CD4-positive, alpha-beta memory T cell (primary cell): ENCODE measurements at places on chromosomes 1 and 21. TPM values are rescaled to one million over a fixed set of nuclear protein-coding genes. Genes with fewer than 3 reads are reported as not detected.

The FCRL2 gene
- total RNA-seq, result not detected

GRCh38 chr1:55010887-55011217 lies 12.1 kb downstream of the BSND start:
- no peak overlapping the region for H3K27ac ChIP-seq
- no peaks in the 10 kb centered on the region for H3K4me1 ChIP-seq
- no peak for DNase-seq
- H3K27me3 ChIP-seq, result no peaks in the 10 kb centered on the region

DNA sequence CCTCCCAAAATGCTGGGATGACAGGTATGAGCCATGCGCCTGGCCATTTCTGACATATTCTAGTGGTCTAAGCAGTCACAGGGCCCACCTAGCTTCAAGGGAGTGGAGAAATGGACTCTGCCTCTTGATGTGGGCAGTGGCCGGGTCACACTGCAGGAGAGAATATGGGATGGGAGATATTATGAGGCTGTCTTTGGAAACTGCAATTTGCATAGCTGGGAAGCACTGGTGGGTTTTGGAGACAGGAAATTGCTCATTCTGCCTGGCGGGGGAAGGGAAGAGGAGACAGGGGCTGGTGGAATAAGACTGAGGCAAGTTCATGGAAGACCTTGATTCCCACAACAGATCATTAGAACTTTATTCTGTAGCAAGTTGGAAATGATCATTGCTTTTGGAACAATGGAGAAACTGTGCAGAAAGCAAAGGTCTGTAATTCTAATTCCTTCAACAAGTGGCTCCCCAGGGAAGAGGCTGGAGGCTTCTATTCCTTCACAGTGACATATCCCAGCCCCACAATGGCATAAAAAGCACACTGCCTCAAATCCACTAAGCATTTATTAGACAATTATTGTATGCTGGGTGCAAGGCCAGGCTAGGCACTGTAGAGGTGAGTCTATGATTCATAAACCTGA lies 10.5 kb downstream of the NCMAP start:
- no peaks in the 10 kb centered on the region for H3K36me3 ChIP-seq
- DNase-seq, result no peak
- no peaks in the 10 kb centered on the region for H3K27me3 ChIP-seq

The LCE1F gene
- not detected for total RNA-seq

GRCh38 chr1:230713915-230714764 lies at the start of gene AGT:
AGT (minus strand) TSS chr1:230714122; CDS start chr1:230710823, 3,299 bp downstream.
- H3K36me3 ChIP-seq, result no peaks in the 10 kb centered on the region
- no peak for DNase-seq
- H3K4me1 ChIP-seq, result no peaks in the 10 kb centered on the region
- H3K4me3 ChIP-seq, result no peak within 1 kb of the TSS
- H3K27me3 ChIP-seq, result no peaks in the 10 kb centered on the region
- H3K27ac ChIP-seq, result no peak within 1 kb of the TSS

DNA sequence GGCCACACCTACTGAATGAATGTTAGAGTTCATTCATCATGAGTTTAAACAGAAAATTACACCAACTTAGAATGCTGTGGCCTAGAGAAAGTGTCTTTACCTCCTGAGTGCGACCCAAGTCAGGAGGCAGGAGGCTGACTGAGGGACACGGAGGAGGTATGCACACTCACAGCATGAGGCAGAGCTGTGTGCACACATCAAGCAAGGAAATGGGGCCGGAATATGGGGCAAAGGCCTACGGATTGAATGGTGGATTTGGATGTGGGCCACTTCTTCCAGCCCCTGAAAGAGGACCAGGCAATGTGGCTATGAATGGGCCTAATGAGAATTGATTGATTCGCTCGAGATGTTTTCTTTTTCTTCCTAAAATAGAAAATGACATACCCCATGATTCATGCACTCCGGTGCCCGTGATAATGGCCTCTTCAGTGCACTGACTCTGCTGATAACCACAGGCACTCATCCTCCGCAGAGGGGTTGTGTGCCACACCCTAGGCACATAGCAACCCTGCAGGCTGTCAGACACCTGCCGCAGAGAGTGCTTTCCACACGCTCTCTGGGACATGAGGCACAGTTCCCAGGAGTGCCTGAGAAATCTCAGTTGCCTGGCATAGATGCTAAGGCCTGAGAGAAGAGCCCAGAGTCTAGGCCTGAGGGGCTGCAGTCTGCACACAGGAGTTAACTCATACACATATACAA lies 155.5 kb downstream of the GLUL start:
- no peak overlapping the region for H3K4me3 ChIP-seq
- no peak for DNase-seq
- H3K27me3 ChIP-seq, result no peaks in the 10 kb centered on the region
- H3K27ac ChIP-seq, result no peak overlapping the region
- no peaks in the 10 kb centered on the region for H3K36me3 ChIP-seq
- peaks cover 17% of the 10 kb centered on the region for H3K4me1 ChIP-seq

- H3K27me3 ChIP-seq, result no peaks in the 10 kb centered on the region
- DNase-seq, result no peak
- no peaks in the 10 kb centered on the region for H3K36me3 ChIP-seq
Observed at GRCh38 chr1:209218981-209219380, 364.5 kb upstream of the CAMK1G start.

The ZYG11B gene
- total RNA-seq, result 21.7 TPM

DNA sequence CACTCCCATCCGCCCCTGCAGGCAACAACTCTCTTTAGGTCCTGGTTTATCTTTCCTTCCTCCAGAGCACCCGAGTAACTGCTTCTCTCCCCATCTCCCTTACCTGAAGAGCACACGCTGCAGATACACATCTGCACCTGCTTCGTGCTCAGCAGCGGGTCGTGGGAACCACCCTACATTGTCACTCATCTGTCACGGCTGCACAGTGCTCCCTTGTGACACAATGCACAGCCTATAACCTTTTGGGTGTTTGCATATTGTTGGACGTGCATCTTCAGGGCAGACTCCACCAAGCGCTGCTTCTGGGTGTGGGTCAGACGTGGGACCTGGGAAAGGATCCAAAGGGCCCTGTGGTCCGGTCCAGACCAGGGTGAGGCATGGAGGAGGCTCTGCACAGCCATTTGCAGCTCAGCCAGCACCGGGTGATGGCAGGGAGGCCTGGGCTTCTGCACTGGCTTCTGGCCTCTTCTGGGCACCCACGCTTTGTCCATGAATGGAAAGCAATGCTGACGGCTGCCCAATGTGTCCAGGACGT lies 42.5 kb downstream of the WDR4 start:
- no peak overlapping the region for H3K4me3 ChIP-seq
- no peaks in the 10 kb centered on the region for H3K27me3 ChIP-seq
- DNase-seq, result no peak
- peaks cover 23% of the 10 kb centered on the region for H3K36me3 ChIP-seq
- peaks cover 17% of the 10 kb centered on the region for H3K4me1 ChIP-seq
- H3K27ac ChIP-seq, result no peak overlapping the region

DNA sequence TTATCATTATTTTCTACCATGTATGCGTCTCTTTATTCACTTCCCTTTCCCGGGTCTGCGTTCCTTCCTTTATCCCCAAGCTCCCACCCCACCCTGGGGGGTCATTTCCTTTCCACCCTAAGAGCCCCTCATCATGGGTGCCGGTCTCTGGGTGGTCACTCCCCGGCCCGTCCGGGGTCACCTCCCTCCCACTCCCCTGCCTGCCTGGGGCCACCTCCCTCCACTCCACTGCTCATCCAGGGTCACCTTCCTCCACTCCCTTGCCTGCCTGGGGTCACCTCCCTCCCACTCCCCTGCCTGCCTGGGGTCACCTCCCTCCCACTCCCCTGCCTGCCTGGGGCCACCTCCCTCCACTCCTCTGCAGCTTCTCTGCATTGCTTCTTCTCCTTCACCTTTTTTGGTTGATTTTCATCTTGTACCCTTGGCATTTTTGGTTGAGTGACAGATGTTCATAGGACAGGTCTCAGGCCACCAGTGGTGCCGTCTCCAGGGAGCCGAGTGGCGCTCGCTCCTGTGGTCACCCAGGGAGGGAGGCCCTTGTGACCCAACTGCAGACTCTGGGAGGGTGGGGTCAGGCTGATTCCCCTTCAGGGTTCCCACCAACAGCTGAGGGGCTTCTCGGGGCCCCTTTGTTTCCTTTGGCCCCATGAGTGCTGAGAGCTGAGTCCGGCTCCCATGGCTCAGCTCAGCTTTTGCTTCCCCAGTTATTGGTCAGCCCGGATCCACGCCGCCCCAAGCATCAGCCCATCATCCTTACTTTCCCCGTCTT lies 48.6 kb upstream of the PCBP3 start:
- no peak overlapping the region for H3K27ac ChIP-seq
- no peaks in the 10 kb centered on the region for H3K27me3 ChIP-seq
- no peaks in the 10 kb centered on the region for H3K36me3 ChIP-seq

DNA sequence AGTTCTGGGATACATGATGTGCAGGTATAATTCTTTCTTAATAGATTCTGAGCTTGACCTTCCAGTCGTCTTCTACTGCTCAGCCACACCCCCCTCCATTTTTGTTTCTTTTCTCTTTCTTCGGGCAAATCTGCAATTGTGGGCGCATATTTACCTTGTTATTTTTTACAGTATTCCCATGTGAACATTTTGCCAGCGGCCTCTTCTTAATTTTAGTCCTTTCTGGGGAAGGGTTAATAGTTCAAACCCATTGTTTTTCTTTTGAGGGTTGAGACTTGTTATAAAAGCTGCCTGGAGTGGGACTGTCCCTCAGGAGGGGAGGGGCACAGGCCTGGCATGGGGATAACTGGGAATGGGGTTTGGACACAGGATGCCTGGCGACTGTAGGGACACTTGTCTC lies 40.3 kb downstream of the PBX1 start:
- H3K4me3 ChIP-seq, result no peak overlapping the region
- H3K27ac ChIP-seq, result no peak overlapping the region
- no peak for DNase-seq
- no peaks in the 10 kb centered on the region for H3K36me3 ChIP-seq

The ATF6 gene
- 22.3 TPM for total RNA-seq

- no peaks in the 10 kb centered on the region for H3K4me1 ChIP-seq
- no peak overlapping the region for H3K27ac ChIP-seq
- no peak for DNase-seq
- H3K27me3 ChIP-seq, result no peaks in the 10 kb centered on the region
- no peak overlapping the region for H3K4me3 ChIP-seq
Observed at GRCh38 chr1:92708368-92708950, 76.4 kb downstream of the EVI5 start.

The LCE2A gene
- not detected for total RNA-seq

- no peaks in the 10 kb centered on the region for H3K4me1 ChIP-seq
- H3K27ac ChIP-seq, result no peak overlapping the region
- no peak for DNase-seq
- no peak overlapping the region for H3K4me3 ChIP-seq
Observed at GRCh38 chr1:97691325-97691724, 229.5 kb downstream of the DPYD start.

GRCh38 chr1:100502052-100502792 lies 35.7 kb upstream of the GPR88 start:
- no peak for DNase-seq
- no peak overlapping the region for H3K4me3 ChIP-seq
- H3K27ac ChIP-seq, result no peak overlapping the region
- peaks cover 79% of the 10 kb centered on the region for H3K36me3 ChIP-seq

The LRRC39 gene
- total RNA-seq, result 1.3 TPM

GRCh38 chr21:32753818-32754585 lies 17.6 kb downstream of the PAXBP1 start:
- no peaks in the 10 kb centered on the region for H3K27me3 ChIP-seq
- no peaks in the 10 kb centered on the region for H3K4me1 ChIP-seq
- no peak for DNase-seq
- H3K27ac ChIP-seq, result no peak overlapping the region
- peaks cover 52% of the 10 kb centered on the region for H3K36me3 ChIP-seq

GRCh38 chr1:207885129-207886032 lies 25.5 kb downstream of the CD34 start:
- no peaks in the 10 kb centered on the region for H3K27me3 ChIP-seq
- peaks cover 32% of the 10 kb centered on the region for H3K4me1 ChIP-seq
- H3K27ac ChIP-seq, result no peak overlapping the region

The LACTBL1 gene
- not detected for total RNA-seq

The SYNC gene
- not detected for total RNA-seq

DNA sequence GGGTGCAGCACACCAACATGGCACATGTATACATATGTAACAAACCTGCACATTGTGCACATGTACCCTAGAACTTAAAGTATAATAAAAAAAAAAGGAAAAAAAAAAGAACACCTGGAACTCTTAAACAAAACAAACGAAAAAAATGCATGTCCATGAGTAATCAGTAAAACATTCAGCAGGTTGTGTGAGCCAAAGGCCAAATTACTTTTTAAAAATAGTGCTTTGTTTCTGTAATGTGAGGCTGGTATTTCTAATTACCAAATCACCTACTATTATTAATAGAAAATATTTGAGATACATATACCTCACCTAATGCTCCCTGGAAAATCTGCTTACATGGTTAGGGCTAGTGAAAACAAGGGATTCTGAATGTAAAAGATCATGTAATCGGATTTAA lies 294.4 kb upstream of the NR5A2 start:
- no peaks in the 10 kb centered on the region for H3K4me1 ChIP-seq
- no peak overlapping the region for H3K4me3 ChIP-seq
- no peaks in the 10 kb centered on the region for H3K36me3 ChIP-seq
- no peak for DNase-seq

- H3K27me3 ChIP-seq, result no peaks in the 10 kb centered on the region
- no peak for DNase-seq
Observed at GRCh38 chr21:25175938-25176337, 431.3 kb downstream of the MRPL39 start.

- DNase-seq, result no peak
- no peak overlapping the region for H3K4me3 ChIP-seq
- H3K4me1 ChIP-seq, result no peaks in the 10 kb centered on the region
- no peaks in the 10 kb centered on the region for H3K36me3 ChIP-seq
Observed at GRCh38 chr1:175514387-175514953, 228.9 kb downstream of the TNR start.

DNA sequence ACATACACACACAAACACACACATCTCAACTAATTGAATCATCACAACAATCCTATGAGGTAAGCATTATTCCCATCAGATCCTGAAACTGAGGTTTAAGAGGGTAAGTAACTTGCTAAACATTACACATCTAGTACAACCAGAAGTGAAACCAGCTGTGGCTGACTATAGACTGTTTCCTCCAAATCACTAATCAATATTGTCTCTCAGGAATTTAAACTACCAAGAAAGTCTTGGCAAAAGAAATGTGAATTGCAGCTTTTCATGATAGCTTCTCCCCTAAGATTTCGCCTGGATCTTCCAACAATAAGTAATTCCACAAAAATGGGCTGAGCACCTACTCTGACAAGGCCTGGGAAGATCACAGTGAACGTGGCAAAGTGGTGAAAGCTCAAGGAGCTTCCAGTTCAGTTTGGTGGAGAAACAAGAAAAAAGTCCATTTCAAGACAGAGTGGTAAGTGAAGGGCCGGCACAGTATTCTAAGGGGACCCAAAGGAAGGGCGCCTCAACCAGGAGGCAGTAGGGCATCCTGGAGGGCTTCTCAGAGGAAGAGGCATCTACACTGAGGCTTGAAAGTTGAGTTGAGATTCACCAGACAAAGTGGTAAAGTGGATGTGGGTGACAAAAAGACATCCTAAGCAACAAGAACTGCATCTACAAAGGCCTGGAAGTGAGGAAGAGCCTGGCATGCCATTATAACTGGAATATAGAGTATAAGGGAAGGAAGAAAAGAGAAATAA lies 22.1 kb downstream of the LRRC52 start:
- no peaks in the 10 kb centered on the region for H3K27me3 ChIP-seq
- H3K36me3 ChIP-seq, result no peaks in the 10 kb centered on the region
- no peak for DNase-seq
- H3K27ac ChIP-seq, result no peak overlapping the region
- no peak overlapping the region for H3K4me3 ChIP-seq
